Mammary epithelial cell (primary cell): ENCODE measurements at places on chromosomes 1 and 21. TPM values are rescaled to one million over a fixed set of nuclear protein-coding genes. Genes with fewer than 3 reads are reported as not detected.

The FBLIM1 gene
- polyA plus RNA-seq = 141 TPM

The SPRR4 gene
- 0.11 TPM for polyA plus RNA-seq

The ACKR1 gene
- polyA plus RNA-seq = not detected

The C1QC gene
- polyA plus RNA-seq = not detected

The NR5A2 gene
- polyA plus RNA-seq = not detected
